ENCODE measurements at places on chromosomes 5 and 9. TPM values are rescaled to one million over a fixed set of nuclear protein-coding genes. Genes with fewer than 3 reads are reported as not detected.

DNA sequence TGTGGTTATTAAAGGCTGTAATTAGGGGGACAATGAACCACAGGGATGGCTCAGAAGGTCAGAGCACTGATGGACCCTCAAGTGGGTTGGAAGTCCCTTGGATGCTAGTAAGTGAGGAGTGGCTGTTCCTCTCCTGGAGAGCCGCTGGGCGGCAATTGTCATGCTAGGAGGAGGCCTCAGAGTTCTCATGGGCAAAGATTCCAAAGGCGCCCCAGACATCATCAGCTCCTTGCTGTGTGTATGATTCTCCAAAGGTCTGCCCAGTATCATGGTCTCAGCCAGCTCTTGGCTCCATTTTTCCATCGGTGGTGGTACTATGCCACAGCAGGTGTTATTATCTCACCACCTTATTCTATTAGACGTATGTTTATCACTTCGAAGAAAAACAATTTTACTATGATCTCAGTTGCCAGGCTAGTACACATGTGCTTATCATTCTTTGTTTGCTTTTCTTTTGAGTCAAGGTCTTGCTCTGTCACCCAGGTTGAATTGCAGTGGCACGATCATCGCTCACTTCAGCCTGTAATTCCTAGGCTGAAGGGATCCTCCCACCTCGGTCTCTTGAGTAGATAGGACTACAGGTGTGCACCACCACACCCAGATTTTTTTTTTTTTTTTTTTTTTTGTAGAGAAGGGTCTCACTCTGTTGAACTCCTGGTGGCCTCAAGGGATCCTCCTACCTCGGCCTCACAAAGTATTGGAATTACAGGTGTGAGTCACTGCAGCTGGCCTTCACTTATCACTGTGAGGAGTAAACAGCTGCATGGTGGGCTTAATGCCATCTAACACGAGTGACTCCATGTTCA, 46.8 kb downstream of the EXOSC2 start:
- no peak for DNase-seq

- DNase-seq = no peak
Observed at GRCh38 chr9:4317205-4317604, 17.3 kb upstream of the GLIS3 start.

DNA sequence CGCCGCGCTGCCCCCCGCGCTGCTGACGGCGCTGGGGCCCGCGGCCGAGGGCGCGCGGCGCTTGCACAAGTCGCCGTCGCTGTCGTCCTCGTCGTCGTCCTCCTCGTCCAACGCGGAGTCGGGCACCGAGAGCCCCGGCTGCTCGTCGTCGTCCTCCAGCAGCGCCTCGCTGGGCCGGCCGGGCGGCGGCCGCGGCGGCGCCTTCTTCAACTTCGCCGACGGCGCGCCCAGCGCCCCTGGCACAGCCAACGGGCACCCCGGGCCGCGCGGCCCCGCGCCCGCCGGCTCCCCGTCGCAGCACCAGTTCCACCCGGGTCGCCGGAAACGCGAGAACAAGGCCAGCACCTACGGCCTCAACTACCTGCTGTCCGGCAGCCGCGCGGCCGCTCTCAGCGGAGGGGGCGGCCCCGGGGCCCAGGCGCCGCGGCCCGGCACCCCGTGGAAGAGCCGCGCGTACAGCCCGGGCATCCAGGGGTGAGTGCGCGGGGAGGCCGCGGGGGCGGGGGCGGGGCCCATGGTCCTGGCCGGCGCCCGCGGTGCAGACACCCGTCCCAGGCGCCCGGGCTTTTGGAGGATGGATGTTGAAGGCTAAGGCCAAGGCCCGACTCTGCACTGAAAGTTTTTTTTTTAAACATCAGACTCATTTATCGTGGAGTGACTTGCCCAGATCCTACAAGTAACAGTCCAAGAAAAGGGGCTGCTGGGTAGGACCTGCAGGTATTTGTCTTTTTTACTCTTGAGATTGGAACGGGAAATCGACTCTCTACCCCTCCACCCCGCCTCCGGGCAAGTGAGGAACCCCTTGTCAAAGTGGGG, 1.2 kb downstream of the TENT4A start:
- peak; percentile 70 for DNase-seq

DNA sequence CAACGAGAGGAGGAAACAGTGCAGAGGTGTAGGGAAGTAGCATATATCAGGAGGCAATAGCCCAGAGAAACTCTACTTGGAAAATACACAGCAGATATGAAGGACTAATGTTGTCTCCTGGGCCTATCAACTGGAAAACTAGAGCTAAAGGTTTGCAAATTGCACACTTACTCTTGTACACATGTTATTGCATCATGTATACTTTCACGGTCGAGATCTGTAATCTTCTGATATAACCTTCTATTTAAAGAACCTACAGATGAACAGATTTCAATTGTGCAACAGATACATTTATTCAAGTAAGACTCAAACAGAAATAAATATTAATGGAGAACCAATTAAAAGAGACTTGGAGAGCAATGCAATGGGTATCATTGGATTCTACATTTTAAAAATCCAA, 256.3 kb upstream of the TMEM161B start:
- DNase-seq = no peak

DNA sequence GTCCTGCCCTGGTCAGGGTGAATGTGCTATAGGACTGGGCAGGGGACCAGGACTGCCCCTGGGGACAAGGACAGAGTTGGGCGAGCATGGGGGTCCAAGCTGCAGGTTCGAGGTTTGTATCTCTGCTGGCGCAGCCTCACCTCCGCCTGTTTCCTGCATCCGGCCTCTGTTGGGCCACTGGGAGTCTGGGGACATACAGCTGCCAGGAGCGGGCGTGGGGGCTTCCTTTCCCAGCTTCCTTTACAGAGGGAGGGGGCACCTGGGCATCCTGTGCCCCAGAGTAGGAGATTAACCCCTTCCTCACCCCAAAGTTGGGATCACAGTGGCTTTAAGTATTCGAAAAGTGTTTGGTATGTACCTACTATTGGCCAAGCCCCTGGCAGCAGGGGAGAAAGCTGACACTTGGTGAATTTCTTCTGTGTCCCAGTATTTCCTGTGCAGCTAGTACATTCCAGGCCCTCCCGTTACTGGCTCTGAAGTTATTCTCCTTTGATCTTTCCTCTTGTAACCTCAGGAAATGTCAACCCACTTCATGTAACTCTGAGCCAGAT, 19.0 kb downstream of the OLFML2A start:
- DNase-seq = no peak

DNA sequence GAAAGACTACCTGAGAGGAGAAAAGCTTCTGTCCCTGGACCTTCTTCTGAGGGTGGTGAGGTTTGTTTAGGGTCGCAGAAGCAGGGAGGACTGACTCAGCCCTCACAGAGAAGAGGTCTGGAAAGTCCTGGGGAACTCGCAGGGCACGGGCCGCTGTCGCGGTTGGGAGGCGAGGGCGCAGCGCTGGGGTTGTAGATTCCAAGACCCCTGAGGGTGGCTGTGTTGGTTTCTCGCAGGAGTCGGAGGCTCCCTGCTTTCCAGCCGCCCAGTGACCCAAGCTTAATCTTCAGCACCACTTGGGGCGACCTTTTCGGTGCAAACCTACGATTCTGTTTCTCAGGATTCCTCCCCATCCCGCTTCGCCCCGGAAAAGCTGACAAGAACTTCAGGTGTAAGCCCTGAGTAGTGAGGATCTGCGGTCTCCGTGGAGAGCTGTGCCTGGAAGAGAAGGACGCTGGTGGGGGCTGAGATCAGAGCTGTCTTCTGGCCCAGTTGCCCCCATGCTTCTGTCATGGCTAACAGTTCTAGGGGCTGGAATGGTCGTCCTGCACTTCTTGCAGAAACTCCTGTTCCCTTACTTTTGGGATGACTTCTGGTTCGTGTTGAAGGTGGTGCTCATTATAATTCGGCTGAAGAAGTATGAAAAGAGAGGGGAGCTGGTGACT, 482 bp downstream of the SLC27A6 start:
- DNase-seq = no peak

GRCh38 chr9:126328407-126328806, 1.8 kb downstream of the MVB12B start:
- DNase-seq = no peak

DNA sequence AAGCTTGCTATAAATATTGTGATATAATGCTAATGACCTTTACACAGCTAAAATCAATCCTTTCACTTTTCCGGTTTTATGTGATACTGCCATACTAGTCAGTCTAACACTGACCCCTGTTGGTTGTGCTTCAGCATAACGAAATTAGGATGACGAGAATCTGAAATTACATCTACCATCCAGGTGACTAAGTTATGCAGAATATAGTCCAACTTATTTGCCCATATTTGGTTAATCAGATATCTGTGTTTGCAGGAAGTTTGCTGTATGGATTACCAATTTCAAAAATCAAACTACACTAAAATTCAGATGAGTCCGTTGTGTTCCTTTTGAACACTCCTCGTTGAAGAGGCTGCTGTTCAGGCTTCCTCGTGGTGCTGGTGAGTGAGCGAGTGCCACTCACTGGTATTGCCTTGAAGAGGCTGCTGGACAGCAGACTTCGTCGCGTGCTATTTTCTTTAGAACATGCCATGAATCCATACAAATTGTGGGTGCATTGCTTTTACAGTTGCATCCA, 32.5 kb downstream of the TENT4A start:
- DNase-seq = peak; percentile 43

The CYLC2 gene
- total RNA-seq = not detected

The DPH7 gene
- 37.6 TPM for total RNA-seq

The IFNE gene
- total RNA-seq = 0.12 TPM

The PRELID2 gene
- 25.9 TPM for total RNA-seq

The GZMA gene
- not detected for total RNA-seq
